ENCODE measurements at places on chromosomes 7 and 10.
A peak's percentile ranks its signal among the peaks of the same experiment; 100 is the strongest.

- no peak for DNase-seq
Observed at GRCh38 chr7:8817448-8818036, 384.1 kb downstream of the NXPH1 start.

GRCh38 chr10:71608819-71609768, 110.5 kb downstream of the C10orf105 start:
- peak; percentile 40 for DNase-seq

DNA sequence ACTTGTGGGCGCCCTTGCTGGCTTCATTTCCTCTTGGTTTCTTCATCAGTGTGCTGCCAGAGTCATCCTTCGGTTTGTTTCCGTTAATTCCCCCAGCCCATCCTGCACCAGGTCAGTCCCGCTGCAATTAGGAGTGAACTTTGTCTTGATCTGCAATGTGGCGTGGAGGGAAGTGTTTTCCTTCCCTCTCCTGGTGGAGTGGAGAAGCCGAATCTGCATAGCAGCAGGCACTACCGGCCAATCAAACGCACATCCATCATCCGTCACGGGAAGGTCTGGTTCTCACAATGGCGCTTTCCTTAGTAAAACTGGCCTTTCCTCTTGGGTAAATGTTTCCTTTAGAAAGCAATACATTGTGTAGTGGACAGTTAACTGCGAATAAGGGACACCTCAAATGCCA, 337.5 kb downstream of the CXCL12 start:
- DNase-seq, result no peak

DNA sequence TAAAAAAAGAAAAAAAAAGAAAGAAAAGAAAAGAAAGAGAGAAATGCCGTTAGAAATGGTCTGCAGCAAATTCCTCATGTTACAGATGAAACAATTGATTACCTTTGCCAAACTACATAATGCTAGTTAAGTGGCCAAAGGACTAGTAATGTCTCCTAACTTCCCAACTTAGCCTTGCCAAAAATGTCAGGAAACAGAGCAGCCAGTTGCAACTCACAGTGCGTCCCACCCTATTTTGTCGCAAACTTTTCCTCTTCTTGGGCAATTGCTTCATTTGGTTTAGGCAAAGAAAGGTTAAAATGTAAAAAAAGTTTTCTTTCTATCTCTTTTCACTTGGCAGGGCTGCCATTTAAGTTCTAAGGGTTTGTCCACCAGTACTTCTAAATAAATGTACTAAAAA, 53.1 kb downstream of the APBB1IP start:
- no peak for DNase-seq

GRCh38 chr7:978049-978346, 2.6 kb upstream of the COX19 start:
- no peak for DNase-seq
